Left colon (tissue), 2 donors: ENCODE measurements at places on chromosomes 13 and 19.
A peak's percentile ranks its signal among the peaks of the same experiment; 100 is the strongest.

- DNase-seq: no peak
Measured at GRCh38 chr19:17073869-17074633, 1.2 kb downstream of the HAUS8 start.

- no peak for DNase-seq
Measured at GRCh38 chr19:52099497-52100138, 4.1 kb upstream of the ZNF841 start.

GRCh38 chr13:39527961-39528660 is 74.9 kb downstream of the LHFPL6 start:
- DNase-seq: no peak

DNA sequence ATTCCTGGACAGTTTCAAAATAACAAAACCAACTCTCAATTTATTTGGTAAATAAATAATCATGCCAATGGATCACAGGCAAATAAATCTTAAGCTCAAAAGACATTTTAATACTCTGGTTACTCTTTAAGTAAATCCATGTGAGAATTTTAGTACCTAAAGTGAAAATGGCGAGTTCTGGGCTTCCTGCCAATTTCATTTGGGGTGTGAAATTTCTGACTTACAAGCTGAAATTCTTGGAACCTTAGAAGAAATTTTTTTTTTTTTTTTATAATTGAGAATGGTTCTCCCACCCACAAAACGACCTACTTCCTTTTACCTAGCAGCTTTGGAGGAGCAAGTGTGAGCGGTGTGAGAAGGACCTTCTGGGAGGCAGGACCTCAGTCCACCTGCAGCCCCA is 354.5 kb upstream of the NBEA start:
- no peak for DNase-seq

DNA sequence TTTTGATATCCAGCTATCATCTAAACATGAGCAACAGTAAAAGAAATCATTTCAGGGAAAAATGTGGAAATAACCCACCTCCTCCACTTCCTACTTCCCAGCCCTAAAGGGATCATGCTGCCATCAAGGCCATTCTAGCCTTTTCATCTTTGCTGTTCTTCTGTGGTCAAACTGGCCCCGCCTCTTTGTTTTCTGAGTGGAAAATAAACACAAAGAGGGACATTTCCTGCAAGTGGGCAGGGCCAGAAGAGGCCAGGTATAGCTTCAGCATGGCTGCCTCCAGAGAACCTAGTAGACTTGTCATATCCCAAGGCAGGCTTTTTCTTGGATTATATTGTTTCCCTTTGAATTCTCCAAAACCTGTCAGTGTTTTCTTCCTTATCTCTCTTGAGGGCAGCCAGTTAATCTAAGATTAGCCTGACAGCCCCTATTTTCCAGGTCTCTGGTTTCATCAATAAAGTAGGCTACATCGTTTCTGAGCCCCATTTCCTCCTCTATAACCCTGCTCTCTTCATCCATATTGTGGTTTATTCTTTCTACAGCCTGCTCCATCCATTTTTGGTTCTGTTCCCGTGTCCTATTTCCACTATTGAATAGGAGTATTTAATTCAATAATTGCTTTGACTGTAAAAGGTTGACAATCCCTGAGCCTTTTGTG is 117.6 kb downstream of the GPC6 start:
- no peak for DNase-seq

DNA sequence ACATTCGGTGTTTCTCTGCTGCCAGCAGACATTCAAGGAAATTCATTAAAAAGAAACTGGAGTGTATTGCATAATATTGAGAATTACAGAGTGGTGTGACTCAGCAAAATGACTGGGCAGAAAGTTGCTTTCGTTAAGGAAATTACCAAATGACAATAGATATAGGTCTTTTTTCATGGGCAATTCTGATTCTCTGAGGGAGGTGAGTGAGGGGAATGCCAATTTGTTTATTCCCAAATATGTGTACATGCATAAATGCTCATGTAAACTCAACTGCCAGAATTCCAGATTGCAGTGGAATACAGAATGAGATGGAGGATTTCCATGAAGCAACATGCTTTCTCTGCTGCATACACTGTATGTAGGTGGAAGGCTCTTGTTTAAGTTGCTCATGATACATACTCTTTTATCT is 1730.1 kb downstream of the SLITRK5 start:
- no peak for DNase-seq

- DNase-seq: no peak
Measured at GRCh38 chr19:45011959-45012358, 10.7 kb downstream of the RELB start.

GRCh38 chr13:64029343-64030093 is 2613.9 kb upstream of the PCDH20 start:
- no peak for DNase-seq

- no peak for DNase-seq
Measured at GRCh38 chr13:109569958-109570711, 216.2 kb downstream of the IRS2 start.

GRCh38 chr13:32883474-32883873 is 132.7 kb upstream of the KL start:
- no peak for DNase-seq

DNA sequence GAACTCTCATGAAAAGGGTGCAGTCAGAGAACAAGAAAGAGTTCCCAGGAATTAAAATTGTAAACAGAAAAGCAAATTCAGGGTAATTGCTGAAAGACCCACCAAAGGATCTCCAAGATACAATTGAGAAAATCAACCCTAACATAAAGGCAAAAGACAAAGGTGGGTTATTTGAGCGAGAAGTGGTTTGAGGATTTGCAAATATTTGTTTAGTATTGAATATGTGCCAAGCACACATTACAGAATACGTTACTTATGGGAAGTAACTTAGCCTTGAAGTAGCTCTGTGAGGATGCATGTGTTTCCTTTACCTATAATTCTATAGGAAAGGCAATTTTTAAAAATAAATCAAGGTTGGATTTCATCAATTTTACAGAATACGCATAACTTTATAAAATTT is 10.0 kb upstream of the CEACAM21 start:
- DNase-seq: no peak

- no peak for DNase-seq
Measured at GRCh38 chr13:34627509-34628208, 314.4 kb upstream of the NBEA start.

- DNase-seq: peak; percentile 25
Measured at GRCh38 chr13:46668302-46668720, 115.3 kb downstream of the LRCH1 start.

GRCh38 chr13:111330066-111330610 is 9.7 kb downstream of the TEX29 start:
- no peak for DNase-seq

DNA sequence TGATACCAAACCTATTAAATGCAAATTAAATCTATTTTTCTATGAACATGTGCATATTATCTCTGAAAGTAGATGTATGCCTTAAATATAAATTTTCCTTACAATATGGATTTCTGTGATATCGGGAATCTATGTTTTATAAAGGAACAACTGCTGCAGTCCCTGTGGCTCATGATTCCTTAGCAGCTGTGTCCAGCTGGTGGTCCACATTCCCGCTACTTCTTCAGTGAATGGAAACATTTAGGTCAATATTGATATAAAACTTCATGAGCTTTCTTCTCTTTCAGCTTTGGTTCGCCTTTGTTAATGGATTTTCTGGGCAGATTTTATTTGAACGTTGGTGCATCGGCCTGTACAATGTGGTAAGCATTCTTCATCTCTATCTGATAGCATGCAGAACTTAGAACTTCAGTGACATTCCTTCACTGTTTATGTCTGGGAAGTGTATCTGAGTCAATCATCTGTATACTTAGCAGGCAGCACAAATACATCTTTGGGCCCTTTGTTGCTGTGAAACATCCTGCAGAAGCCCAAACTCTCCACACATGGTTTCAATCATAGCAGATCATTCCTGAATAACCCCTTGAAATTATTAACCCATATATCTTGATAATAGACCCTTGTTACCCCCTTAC is 223.9 kb downstream of the SHISA2 start:
- DNase-seq: no peak

DNA sequence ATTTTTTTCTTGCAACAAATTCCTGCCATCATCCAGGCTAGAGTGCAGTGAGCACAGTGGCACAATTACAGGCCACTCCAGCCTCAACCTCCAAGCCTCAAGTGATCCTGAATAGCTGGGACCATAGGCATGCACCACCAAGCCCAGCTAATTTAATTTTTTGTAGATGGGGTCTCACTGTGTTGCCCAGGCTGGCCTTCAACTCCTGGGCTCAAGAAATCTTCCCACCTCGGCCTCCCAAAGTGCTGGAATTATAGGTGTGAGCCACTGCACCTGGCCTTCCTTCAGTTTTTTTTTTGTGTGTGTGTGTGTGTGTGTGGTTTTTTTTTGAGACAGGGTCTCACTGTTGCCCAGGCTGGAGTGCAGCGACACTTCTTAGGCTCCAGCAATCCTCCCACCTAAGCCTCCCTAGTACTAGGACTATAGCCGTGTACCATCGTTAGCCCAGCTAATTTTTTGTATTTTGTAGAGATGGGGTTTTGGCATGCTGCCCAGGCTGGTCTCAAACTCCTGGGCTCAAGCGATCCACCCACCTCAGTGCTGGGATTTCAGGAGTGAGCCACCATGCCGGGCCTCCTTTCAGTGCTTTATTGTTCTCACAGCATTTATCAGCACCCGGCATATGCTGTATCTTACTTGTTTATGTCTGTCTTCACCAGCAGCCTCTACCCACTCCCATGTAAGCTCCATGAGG is 5.9 kb upstream of the SRRM5 start:
- DNase-seq: no peak

DNA sequence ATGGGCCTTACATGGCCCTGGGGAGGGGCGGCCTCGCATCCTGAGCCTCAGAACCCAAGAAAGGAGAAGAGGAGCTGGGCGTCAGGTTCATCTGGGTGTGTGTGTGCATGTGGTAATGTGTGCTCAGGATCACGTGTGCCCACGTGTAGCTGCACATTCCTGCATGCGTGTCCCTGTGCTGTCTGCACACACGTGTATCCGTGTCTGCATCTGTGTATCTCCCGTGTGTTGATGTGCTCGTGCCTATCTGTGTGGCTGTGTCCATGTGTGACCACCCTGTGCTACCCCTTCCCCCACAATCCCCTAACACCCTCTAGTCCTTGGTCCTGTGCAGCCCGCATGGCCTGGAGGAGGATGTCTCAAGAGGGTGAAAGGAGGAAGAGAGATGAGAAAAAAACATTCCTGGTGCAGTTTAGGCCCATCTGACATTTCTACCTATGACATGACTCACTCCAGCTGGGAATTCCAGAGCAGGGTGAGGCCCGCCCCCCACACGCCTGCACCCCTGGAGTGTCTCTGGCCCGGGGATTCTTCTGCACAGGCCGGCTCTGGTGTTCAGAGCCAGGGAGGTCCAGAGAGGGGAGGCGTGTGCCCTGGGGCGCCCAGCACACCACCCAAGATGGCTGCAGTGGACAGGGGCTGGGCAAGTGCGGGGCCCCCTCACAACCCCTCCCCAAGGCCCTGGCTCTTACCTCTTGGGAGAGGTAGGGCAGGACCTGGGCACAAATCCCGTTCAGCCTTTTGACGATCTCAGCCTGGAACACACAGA is 7.1 kb downstream of the TLE5 start:
- no peak for DNase-seq

DNA sequence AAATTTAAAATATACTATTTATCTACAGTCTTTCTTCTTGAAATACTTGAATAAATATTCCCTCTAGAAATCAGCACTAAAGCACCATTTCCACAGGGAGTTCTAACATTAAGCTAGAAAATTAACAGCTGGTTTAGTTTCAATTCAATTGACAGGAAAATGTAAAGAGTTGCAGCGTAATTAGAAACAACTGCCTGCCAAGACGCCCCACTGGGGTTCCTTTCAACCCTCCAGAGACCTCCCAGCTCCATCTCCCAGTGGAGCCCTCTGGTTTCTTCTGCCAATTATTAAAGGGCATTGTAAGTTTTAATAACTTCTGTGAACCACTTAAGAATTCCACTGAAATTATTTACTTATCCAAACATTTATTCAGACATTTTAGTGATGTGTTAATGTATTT is 4.2 kb downstream of the GJA3 start:
- no peak for DNase-seq

- no peak for DNase-seq
Measured at GRCh38 chr13:20847296-20847695, 55.2 kb downstream of the XPO4 start.

DNA sequence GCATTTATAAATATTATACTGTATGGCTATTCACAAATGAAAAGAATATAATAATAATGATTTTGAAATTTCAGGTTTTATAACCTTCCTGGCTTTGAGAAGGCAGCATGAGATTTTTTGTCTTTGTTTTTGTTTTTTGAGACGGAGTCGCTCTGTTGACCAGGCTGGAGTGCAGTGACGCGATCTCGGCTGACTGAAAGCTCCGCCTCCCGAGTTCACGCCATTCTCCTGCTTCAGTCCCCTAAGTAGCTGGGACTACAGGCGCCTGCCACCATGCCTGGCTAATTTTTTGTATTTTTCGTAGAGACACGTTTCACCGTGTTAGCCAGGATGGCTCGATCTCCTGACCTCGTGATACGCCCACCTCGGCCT is 64.1 kb downstream of the ZNF429 start:
- DNase-seq: no peak

GRCh38 chr13:97884707-97885468 is 68.6 kb upstream of the IPO5 start:
- DNase-seq: no peak

DNA sequence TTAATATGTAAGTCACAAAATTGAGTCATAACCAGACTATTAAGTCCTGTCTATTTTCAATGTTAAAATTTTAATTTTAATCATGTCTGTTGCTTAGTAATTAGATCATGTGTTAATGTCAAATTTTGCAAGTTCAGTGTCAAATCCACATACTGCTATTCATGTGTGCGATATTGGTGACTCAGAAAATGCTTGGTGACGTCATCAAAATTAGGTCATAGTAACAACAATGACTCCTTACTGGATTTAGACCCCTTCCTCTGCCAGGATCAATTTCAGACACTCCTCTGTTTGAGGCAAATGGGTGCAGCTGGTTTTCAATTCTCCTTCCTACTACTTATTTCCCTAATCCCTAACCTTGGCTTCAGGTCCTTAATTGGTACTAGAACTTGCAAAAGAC is 1394.3 kb upstream of the SLC10A2 start:
- DNase-seq: no peak

GRCh38 chr13:92224052-92224821 is 825.8 kb downstream of the GPC5 start:
- DNase-seq: no peak

GRCh38 chr13:33611121-33611805 is 206.7 kb upstream of the RFC3 start:
- peak; percentile 20 for DNase-seq

DNA sequence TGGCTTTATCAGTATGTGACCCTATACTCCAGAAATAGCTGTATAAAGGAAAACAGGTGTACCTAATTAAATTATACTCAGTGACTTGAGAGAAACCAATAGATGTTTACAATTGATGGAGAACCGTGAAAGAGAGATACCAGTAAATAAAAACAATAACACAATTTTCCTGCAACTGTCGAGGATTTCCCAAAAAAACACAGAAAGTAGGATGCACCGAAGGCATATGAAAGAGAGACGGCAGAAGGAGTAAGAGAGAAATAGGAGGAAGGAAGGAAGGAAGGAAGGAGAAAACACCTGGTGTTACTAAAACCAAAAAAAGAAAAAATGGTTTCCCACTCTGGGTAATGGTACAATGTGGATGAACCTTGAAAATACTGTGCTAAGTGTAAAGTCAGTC is 6.8 kb upstream of the ZNF229 start:
- DNase-seq: no peak

- no peak for DNase-seq
Measured at GRCh38 chr19:47661611-47662010, 51.6 kb upstream of the EHD2 start.
